ENCODE measurements at places on chromosomes 3 and 15. TPM values are rescaled to one million over a fixed set of nuclear protein-coding genes. Genes with fewer than 3 reads are reported as not detected.

The ZBBX gene
- not detected for total RNA-seq

DNA sequence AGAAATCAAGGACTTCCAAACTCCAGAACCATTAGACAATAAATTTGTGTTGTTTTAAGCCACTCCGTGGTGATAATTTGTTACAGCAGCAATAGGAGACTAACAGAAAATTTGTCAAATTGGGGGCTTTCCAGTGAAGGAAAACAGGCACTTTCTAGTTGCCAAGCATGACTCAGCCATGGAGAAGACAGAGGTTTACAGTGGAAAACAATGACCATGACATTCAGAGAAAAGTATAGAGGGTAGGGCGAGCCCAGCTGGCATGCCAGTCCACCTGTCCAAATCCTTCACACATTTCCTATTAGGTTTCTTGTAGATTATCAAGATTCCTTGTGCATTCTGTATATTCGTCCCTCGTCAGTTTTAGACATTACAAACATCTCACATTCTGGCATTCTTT, 24.9 kb downstream of the SLCO2A1 start:
- DNase-seq = no peak

The GOLGA6B gene
- total RNA-seq = not detected

The FGD5 gene
- 2.2 TPM for total RNA-seq

DNA sequence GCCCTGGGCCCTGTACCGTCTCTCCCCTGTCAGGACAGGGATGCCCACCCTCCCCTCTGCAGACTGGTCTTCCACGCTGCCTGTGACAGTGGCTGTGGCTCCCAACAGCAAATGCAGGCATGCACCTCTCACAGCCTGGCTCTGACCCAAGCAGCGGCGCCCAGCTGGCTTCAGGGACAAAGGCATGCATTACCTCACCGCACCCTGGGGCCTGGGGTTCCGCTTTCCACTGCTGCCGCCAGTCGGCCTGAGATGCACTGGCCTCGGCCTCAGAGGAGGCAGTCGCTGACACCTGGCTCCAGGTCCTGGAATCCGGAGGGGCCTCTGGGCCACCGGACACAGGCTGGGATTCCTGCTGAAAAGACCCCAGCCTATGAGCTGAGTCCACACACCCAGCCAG, 70.3 kb downstream of the SCN5A start:
- no peak for DNase-seq

DNA sequence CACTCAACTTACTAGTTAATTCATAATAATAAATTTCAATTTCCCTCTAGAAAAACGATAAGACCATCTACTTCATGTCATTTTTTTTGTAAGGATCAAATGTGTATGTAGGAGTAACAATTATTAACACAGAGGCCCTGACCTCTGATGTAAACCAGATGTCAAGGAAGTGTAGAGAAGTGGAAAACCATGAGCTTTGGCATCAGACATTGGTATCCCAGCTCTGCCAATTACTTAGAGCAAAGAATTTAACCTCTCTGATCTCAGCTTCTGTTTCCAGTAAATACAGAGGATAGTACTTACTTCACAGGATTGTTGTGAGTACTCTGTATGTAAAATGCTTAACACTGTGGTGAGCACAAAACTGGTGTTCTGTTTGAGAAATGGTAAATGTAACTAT, 17.5 kb downstream of the AQR start:
- no peak for DNase-seq

The PIF1 gene
- 1.8 TPM for total RNA-seq

The LRRC34 gene
- 0.35 TPM for total RNA-seq

DNA sequence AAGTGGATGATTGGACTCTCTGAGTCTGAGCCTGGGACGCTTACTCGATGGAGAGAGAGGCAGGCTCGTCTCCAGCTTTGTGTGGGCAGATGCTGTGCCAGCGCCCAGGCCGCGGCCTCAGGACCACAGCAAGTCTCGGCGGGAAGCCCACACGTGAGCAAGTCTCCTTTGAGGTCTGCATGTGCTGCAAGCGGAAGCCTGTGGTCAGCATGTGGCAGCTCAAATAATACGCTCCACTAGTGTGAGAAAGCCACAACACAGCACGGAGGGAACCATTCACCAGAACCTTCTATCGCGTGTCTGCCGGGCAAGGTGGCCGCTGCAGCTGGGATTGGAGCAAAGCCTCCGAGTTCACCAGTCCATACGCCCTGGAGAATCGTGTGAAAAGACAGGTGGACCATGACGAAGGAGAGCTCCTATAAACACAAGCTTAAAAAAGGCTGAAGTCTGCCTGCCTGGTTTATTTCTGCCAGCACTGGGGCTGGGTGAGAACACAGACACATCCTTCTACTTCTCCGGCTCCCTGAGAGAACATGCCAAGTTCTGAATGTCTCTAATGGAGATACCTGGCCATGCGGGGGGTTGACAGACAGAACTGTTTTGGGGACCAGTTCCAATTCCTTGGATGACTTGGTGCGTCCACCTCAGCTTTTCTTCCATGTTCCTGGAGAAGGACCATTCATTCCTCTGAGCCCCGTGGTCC, 82.0 kb upstream of the LRIG1 start:
- DNase-seq = no peak

The CYP1A2 gene
- not detected for total RNA-seq

DNA sequence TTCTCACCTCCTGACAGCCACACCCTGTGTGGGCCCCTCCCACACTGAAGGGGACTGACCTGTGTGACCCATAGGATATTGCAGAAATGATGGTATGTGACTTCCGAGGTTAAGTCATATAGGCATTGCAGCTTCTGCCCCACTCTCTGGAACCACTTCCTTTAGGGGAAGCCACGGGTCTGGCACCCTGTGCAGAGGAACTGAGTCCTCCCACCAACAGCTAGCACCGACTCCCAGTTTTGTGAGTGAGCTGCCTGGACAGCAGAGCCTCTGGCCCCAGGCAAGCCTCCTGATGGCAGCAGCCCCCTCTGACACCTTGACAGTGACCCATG, 24.6 kb upstream of the SLC6A6 start:
- DNase-seq = no peak

GRCh38 chr3:75303741-75304140, 360.4 kb upstream of the FRG2C start:
- DNase-seq = no peak

The ALAS1 gene
- 45.5 TPM for total RNA-seq

DNA sequence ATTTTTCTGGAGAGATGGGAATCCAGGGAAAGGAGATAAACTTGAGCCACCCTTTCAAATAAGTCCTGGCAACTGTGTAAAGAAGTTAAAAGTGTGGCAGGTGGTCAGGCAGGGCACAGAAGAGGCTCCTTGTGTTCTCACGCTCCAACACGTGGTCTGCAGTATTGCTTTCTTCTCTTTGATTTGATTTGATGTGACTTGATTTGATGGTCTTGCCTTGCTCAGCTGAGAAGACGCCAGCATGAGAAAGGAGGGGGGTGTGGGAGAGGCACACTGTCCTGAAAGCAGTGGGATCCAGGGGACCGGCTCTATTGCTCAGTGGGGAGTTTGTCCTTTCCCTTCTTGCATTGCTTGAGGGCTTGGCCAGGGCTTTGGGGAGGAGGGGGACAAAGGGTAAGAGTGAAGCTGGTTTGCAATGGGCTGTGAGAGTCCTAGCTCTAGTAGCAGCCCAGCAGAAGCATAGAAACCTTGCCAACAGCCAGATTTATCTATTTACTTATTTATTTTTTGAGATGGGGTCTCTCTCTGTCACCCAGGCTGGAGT, 25.7 kb upstream of the NEO1 start:
- no peak for DNase-seq

DNA sequence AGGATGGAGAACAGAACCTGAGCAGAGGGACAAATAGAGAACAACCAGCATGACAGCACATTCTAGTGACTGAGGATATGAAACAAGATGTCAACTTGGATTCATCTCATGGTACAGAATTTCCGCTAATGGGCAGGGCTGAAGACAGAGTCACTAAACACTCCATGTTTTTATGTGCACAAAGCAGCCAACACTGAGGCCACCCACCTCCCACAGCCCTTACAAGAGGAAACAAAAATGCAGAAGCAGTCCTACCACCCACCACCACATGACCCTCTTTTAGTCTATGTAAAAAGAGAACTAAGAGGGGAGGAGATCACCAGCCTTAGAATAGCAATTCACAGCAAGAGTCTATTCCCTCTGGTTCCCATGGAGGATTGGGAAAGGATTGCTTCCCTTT, 131.4 kb upstream of the UBE2E2 start:
- DNase-seq = no peak
